ENCODE measurements at places on chromosomes 11 and 22.

DNA sequence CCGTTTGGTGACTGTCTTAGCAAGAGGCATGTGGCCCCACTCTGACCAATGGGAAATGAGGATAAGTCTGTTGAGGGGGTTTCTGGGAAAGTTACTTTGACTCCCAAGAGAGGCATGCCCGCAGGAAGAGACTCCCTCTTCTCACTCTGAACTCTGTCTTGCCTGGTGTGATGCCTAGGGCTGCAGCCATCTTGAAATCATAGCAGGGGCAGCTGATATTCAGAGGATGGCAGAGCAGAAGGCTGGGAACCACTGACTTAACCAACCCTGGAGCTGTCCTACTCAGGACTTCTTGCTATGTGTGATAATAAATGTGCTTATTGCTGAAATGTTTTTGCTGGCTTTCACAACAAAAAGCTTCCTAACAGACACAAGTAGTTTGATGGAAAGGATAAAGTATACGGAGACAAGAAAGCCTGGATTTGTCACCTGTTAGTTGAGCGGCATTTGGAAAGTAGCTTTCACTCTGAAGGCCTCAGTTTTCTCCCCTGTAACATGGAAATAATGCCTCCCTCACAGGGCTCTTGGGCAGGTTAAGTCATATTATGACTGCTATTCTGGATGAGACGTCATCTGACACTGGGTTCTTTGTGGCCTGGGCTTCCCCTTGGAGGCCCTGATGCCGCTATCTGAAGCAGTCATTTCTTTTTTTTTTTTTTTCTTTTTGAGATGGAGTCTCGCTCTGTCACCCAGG is 128.5 kb downstream of the CEP164 start:
- DNase-seq = no peak

GRCh38 chr11:14529321-14529720 is 9.1 kb upstream of the PSMA1 start:
- no peak for DNase-seq

GRCh38 chr22:35708453-35708852 is 9.2 kb upstream of the APOL5 start:
- no peak for DNase-seq

- no peak for DNase-seq
Measured at GRCh38 chr11:69576069-69576782, 64.7 kb upstream of the CCND1 start.

DNA sequence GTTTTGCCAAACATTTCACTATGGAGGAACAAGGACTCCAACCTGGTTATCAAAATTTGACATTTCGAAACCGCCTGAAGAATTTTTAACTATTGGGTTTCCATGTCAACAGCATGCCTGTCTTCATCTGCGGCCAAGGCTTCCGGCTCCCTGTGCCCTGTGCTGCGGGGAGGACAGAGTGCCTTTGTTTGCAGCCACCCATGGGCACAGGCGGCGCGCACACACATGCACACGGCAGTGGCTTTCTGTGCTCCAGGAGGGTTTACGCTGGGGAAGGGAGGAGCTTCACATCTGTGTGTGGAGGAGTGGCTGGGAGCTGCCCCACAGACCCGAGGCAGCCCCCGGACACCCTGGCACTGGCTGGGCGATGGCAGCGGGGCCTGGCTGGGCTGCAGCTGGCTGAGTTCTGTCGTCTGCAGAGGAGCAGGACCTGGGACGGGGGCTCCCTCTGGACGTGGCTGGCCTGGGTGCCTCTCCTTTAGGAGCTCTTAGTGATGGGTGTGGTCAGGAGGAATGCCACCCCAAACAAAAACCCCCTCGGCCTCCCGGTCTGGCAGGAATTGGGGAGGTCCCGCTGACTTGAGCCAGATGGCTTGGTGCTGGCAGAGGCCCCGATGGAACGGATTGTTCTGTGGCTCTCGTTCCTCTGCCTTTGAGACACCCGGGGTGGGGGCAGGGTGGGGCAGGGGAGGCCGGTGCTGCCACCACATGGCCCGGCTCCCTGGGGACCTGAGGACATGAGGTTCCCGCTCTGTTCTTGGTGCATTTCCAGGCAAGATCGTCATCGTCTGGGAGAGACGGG is 1290.9 kb downstream of the BRD1 start:
- no peak for DNase-seq

GRCh38 chr11:36095716-36096115 is 151.9 kb downstream of the LDLRAD3 start:
- DNase-seq = no peak

- DNase-seq = no peak
Measured at GRCh38 chr11:131204765-131205380, 165.5 kb upstream of the NTM start.

DNA sequence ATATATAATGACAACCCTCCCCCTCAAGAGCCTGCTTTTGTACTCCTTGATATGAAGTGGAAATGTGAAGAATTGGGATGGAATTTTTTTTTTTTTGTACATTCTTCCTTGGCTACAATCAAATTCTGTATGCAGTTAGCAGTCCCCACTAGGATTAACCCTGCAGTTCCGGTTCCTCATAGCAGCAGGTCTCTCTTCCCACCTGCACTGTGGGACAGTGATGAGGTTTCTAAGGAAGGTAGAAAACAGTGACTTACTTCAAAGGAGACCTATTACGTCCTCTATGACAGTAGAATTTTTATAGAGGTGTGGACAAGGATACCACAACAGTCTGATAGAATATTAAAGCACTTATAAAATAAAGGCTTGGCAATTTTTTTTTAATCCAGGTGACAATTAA is 46.3 kb upstream of the ALKBH3 start:
- DNase-seq = no peak

DNA sequence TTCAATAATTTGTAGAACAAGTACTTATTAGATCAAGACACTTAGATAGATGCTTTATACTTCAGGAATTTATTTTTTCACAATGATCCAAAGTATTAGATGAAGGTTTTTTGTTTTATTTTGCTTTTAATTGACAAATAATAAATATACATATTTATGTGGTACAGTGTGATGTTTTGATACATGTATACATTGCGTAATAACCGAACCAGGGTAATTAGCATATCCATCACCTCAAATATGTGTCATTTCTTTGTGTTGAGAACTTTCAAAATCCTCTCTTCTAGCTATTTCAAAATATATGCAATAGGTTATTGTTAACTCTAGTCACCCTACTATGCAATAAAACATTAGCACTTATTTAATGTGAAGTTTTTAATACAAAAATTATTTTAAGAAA is 21.4 kb downstream of the TRIM5 start:
- no peak for DNase-seq

DNA sequence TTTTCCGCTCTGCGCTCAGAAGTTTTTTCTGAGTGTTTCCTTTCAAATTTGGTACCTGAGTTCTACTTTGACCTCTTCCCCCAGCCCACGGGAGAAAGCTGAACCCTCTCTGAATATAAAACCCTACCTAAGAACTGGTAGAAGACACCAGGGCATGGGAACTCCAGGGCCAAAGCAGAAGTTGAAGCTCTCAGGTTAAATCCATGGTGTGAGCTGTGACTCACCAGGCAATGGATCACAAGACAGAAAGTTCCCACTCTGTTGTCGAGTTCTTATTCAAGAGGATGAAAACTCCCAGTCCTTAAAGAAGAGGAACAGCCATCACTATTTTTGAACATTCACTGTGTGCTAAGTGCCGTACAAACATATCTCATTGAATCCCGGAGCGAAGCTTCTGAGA is 8.9 kb downstream of the TMEM218 start:
- DNase-seq = no peak

GRCh38 chr11:131543389-131544025 is 173.1 kb downstream of the NTM start:
- DNase-seq = no peak

GRCh38 chr11:8286886-8287285 is 23.2 kb upstream of the LMO1 start:
- no peak for DNase-seq

- DNase-seq = no peak
Measured at GRCh38 chr11:74159642-74160041, 11.2 kb downstream of the C2CD3 start.

DNA sequence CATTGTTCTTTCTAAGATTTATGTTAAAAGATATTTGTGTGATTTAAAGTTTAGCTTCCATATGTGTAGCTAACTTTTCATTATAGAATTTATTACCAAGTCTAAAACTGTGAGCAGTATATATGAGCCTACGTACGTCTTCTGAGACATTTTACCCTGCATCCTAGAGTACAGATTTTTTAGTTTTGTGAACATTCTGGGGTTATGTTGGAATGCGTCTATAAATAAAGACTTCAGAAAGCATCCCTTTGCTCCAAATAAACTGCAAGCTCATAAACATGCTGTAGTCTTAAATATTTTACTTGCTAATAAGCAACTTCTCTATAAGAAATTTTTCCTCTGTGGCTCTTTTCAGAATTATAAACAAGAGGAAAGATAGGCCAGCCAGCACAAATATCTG is 236.5 kb downstream of the DDX10 start:
- no peak for DNase-seq

- DNase-seq = no peak
Measured at GRCh38 chr11:126025822-126026221, 36.8 kb downstream of the CDON start.

GRCh38 chr11:129067454-129067853 is 124.7 kb downstream of the ARHGAP32 start:
- no peak for DNase-seq

- no peak for DNase-seq
Measured at GRCh38 chr22:46637711-46638600, 17.8 kb downstream of the GRAMD4 start.

DNA sequence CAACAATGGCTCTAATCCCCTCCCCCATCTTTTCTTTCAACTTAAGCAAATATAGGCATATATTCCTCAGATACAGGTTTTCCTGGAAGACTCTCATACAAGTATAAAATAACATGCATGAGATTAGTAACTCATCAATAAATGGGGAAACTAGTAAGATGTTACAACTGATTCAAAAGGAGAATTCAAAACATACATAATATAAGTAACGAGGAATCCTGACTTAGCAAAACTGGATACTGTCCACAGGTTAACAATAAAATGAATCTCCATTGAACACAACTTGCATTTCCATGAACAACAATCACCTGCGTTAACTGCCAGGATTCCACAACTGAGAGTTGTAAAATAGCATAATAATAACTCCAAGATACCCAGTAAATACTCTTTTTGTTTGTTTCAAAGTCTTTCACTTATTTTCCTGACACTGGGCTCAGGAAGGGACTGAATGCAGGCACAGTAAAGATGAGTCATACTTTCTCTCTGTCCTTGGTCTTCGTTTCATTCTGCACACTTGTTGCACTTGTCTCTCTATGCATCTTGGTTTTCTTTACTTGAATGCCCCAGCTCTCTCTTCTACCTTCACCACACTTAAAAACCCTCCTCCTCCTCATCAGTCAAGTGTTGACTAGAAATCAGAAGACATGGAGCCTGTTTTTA is 8.1 kb downstream of the APIP start:
- no peak for DNase-seq

- DNase-seq = no peak
Measured at GRCh38 chr22:22458896-22459588, 49.5 kb downstream of the ZNF280B start.

- DNase-seq = no peak
Measured at GRCh38 chr22:35065796-35066218, at the start of gene ISX. Gene ISX, plus strand, starts transcription at chr22:35066158. Its CDS starts 930 bp downstream, at chr22:35067088.

DNA sequence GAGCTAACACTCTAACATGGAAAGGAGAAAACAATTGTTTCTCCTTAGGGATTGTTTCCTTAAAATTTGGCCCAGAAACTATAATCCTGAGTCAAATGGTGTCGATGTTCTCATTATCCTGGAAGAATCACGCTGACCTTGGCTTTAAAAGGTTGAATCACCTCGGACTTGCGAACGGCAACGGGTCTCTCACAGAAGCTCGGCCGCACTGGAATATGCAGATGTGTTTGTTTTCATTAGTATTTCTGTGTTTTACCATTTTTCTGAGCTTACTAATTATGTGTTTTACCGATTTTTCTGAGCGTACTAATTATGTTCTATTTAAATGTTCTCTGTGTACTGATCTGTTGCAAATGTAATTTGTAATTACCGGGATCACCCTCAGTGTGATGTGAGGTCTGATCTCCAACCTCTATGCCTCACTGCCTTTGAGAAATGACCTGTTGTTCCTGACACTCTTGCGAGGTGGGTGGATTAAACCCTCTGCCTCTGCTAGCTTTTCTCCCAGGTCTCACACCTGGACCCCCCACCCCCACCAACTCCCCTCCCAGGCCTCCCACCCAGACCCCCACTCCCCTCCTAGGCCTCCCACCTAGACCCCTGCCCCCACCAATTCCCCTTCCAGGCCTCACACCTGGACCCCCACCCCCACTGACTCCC is 38.3 kb upstream of the BRSK2 start:
- DNase-seq = no peak

DNA sequence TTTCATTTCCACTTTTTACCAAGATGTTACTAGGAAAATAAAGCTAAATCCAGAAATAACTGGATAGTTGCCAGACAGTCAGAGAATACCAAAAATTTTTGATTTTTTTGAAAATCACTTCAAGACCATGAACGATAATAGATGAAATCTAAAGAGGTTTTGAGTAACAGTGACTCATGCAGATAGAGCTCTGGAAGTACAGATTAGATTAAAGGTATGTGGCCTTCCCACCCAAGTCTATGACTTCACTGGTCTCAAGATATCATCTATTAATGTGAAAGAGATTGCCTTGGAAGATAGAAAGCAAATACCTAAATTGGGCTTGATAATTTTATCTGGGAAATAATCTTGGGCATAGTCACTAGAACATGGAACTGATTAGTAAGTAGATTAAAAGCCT is 415.9 kb downstream of the METTL15 start:
- DNase-seq = no peak

DNA sequence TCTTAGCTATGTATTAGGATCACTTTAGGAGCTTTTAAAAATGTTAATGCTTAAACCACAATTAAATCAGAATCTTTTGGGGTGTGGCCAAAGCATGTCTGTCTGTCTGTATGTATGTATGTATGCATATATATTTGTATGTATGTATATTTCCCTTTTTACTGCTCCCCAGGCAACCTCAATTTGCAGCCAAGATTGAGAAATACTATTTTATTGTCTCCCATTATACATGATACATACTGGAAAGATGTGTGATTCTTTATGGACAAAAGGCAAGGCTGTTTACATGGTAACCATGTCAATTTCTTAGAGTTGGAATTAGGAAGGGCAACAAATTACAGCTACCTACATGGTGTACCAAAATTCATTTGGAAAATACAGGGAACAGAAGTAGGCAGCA is 783.6 kb downstream of the ETS1 start:
- DNase-seq = no peak

- no peak for DNase-seq
Measured at GRCh38 chr11:77069969-77070582, 3.3 kb downstream of the CAPN5 start.

- no peak for DNase-seq
Measured at GRCh38 chr11:65136515-65137096, 2.3 kb upstream of the SYVN1 start.

GRCh38 chr11:32094923-32095322 is 4.0 kb downstream of the RCN1 start:
- no peak for DNase-seq

- DNase-seq = no peak
Measured at GRCh38 chr11:35714882-35715627, 52.5 kb downstream of the TRIM44 start.

DNA sequence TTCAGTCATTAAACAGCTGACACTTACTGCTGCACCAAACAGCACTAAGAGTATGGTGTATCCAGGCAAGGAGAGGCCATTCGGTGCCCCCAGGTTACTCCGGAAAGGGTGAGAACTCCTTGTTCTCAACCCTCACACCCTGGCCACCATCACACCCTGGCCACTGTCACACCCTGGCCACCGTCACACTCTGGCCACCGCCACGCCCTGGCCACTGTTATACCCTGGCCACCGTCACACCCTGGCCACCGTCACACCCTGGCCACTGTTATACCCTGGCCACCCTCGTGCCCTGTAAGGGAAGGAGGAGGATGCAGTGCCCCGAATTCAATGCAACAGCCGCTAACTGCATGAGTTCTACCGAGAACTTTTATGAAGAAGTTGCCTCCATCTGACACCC is 644.4 kb downstream of the TBC1D22A start:
- DNase-seq = no peak
